ENCODE measurements at places on chromosomes 11 and 22. TPM values are rescaled to one million over a fixed set of nuclear protein-coding genes. Genes with fewer than 3 reads are reported as not detected.

- no peak for DNase-seq
Observed at GRCh38 chr11:61696602-61697001, 16.4 kb downstream of the DAGLA start.

Gene TRIM49
- polyA plus RNA-seq, result not detected

DNA sequence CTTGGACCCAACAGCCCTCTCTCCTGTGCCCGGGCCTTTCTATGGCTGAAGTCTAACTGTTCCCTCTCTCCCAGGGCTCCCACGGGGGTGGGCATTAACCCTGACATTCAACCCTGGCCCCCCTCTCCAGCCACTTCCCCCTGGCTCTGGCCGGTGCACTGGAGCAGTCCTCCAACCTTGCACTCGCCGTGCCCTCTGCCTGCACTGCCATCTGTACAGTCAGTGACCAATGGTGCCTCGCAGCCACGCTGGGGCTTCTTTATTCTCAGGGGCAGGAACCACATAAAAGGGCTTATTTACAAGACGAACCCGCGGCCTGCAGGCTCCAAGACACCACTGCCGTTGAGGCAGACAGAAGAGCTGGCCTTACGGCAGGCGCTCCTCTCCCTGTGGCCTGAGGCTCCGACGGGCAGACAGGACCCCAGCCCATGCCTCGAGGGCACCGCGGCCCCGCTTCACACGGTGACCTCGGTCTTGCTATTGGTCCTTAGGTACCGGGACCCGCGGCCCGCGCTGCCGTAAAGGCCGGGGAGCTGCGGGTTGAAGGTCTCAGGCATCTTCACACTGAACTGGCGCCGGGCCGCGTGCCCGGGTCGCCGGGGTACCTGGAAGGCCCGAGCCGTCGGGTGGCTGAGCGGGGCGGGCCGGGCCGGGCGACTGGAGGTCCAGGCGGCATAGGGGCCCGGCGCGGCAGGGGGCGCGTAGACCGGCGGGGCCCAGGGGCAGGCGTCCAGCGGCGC is 5.4 kb downstream of the SHISA8 start:
- DNase-seq, result no peak

DNA sequence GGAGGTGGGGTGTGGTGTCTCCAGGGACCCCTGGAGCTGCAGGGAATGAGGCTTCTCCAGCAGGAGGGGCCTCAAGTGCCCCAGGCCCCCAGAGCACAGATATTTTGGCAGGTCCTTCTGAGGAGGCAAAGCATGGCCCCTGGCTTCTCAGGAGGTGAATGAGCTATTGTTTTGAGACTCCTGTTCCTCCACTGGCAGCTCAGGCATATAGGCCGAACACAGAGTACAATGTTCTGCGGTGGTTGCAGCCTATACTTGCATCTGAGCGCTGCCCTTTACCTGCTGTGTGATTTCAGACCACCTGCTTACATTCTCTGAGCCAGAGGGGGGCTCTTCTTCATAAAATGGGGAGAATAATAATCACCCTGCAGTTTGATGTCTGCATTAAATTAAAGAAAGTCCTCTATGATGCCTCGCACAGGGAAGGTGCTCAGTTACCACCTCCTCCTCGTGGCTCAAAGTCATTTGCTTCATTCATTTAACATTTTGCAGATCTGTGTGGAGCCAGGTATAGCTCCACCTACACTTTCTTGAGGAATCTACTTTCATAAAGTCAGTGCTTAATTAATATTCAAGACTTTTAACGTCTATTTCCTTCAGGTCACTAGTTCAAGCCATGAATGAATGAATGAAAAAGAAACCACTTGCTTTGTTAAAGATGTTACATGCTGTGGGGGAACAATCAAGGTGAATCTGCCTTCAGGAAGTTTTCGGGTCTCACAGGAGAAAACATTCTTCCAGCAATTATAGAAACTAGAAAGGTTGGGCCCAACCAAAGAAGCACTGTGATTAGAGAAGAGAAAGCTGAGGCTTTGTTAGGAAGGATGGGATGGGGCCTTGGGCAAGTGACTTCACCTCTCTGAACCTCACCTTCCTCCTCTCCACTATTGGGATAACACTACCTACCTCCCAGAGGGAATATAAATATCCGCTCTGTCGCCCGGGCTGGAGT is 68.4 kb downstream of the ADAMTS15 start:
- DNase-seq, result no peak

Gene PICK1
- polyA plus RNA-seq, result 27.9 TPM

GRCh38 chr22:37311761-37312312 is 29.5 kb downstream of the CYTH4 start:
- DNase-seq, result no peak
